ENCODE measurements at places on chromosomes 6 and 20.

GRCh38 chr6:161085246-161085645 lies 93.7 kb downstream of the MAP3K4 start:
- no peak for DNase-seq

DNA sequence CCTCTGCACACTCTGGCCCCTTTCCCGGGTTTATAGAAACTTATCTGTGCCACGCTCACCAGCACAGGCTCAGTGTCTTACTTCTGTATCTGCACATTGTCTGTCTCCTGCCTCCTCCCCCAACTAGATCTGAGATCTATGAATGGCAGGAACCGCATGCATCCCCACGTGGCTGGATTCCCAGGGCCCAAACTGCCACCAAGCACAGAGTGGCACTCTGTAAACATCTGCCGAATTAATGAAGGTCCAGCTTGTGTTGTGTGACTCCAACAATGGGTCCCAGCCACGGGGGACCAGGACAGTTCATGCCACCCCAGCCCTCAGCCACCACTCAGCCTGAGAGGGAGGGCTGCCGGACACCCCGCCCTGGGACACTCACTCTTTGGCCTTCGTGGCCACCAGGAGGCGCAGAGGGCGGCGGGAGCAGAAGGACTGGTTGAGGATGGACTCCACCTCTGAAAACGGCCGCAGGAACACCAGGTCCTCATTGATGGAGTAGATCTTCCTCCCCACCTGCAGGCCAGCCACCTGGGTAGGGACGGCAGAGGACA lies 171.1 kb downstream of the PREX1 start:
- DNase-seq: no peak

DNA sequence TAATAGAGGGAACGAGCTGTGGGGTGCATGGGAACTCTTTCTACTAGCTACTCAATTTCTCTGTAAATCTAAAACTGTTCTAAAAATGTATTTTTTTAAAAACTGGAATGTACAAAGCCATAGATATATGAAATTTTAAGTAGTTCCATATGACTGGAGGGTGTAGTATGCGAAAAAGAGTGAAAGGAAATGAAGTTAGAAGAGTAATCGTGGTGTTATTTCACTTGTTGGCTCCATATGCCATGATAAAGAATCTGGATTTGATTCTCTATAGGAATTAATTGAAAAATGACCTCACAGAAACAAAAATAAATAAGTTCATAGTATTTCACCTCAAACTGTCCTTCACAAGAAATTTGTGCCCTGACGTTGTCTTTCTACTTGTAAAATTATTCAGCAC lies 500.2 kb downstream of the TENT5A start:
- DNase-seq: no peak

DNA sequence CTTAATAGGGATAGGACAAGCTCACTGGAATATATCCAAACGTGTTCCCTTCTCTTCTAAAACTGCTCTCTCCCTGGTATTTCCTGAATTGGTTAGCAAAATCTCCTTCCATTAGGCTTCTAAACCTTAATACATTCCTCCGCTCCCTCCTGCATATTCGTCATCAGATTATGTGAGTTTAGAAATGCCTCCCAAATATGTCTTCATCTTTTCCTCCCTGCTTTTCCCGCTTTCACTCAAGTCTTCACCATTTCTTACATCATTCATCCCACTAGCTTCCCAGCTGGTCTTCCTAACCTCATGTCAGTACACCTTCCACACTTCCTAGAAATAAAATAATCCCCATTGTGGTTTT lies 26.9 kb downstream of the SLC22A16 start:
- no peak for DNase-seq

- no peak for DNase-seq
Measured at GRCh38 chr6:168545428-168545827, 104.4 kb downstream of the SMOC2 start.

GRCh38 chr6:158152659-158153058 lies 15.4 kb downstream of the SERAC1 start:
- DNase-seq: no peak

DNA sequence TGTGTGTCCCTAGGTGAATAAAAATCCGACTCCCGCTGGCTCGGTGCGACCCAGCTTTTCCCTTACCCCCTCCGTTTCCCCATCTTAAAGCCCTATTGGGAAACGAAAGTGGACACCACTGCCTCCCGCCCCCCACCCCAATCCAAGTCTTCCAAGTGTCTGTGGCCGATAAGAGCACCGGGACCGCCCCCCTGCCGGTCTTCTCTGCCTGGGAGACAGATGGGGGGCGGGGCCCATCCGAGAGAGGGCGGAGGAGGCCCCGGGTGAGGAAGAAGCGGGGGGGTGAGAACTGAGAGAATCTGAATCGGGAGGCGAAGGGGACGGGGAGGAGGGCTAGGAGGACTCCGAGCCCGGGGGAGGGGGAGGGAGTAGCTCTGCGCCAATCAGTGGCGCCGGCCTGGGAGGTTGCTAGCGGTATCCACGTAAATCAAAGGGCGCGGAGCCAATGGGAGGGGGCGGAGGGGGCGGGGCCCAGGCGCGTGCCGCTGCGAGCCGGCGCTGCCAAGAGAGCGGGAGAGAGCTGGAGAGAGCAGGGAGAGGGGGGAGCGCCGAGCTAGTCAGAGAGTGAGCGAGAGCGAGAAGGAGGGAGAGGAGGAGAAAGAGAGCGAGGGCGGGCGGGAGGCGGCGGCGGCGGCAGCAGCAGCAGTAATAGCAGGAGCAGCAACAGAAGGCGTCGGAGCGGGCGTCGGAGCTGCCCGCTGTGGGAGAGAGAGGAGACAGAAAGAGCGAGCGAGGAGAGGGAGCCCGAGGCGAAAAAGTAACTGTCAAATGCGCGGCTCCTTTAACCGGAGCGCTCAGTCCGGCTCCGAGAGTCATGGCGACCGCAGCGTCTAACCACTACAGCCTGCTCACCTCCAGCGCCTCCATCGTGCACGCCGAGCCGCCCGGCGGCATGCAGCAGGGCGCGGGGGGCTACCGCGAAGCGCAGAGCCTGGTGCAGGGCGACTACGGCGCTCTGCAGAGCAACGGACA lies at the start of gene POU3F2:
POU3F2 (plus strand) TSS at position 515 of the 972 bp plus-strand sequence; CDS start at position 815, 300 bp downstream.
- DNase-seq: peak; percentile 45
